Thoracic aorta (tissue), 2 donors: ENCODE measurements at places on chromosomes 13 and 19.

DNA sequence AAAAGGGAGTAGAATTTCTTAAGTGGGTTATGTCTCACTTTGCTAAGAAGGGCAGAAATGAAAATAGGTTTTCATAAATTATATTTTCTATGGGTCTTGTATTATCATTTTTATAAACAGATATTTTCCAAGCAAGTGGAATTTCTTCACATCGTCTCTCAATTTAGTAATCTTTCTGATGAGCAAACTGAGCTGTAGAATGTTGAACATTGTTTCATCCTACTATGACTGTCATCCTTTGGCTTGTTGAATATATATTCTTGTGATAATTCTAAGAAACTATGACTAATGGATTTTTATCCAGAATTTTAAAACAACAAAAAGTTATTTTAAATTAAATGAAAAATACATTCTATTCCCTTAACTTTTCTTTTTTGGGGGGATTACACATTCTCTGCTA, 313.8 kb downstream of the ENOX1 start:
- DNase-seq: no peak

DNA sequence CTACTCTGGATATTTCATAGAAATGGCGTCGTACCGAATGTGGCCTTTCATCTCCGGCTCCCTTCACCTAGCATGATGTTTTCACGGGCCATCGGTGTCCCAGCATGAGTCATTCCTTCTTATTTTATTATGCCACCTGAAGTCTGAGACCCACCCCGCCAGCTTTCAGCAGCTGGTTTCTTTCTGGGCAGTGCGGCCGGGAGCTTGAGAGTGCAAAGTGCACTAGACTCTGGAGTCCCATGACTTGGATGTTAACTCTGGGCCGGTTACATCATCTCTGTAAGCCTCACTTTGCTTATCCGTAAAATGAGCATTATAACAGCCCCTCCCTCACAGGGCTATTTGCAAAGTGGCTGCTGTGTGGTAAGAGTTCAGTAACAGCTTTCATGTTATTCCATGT, 5.8 kb upstream of the KMT5C start:
- DNase-seq: no peak

- DNase-seq: no peak
These were observed 868 bp upstream of the EGLN2 start for GRCh38 chr19:40797963-40798682.

- DNase-seq: no peak
These were observed 24.2 kb downstream of the ZFR2 start for GRCh38 chr19:3844596-3844995.

DNA sequence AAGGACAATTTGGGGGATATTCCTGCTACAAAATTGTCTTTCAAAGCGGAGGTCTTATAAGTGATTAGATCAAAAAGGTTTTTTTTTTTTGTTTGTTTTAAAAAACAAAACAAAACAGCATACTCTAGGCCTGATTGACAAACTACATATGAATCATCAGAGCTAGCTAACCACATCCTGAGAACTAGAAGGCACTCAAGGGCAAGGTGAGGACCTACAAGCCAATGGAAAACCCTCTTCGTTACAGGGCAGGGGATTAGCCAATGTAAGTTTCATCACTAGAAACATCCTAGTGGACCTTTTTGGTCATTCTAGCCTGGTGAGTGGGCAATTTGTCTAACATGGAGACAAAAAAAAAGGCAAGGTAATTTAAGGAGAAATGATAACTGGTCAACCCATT, 428.6 kb downstream of the RFC3 start:
- DNase-seq: no peak

DNA sequence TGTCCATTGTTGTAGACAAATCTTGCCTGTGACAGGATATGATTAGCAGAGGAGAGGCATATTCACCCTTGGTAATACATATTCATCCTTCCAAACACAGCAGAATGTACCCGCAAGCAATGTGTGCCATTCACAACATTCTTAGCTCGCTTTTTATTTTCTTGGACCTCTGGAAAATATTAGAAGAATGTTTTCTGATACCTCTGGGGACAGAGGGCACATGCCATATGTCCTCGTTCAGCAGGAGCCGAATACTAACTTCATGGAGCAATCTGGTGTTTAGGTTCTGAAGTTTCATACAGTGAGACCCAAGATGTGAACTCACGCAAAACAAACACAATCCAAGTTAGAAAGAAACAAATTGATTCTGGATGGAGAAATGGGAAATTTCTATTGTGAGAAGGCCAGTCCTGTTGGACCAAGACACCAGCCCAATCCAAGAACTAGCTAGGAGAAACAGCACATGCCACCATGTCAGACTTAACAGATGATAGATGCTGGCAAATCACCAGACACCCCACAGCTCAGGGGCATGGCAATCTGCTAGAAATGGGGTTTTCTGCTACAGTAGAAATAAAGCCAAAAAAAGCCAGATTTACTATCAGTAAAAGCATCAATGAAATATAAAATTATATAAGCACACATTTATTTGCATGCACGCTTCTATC, 297.4 kb downstream of the DCLK1 start:
- no peak for DNase-seq

- no peak for DNase-seq
These were observed 16.9 kb downstream of the CERS1 start for GRCh38 chr19:18878858-18879578.

GRCh38 chr19:29266603-29267002, 53.7 kb upstream of the UQCRFS1 start:
- no peak for DNase-seq

GRCh38 chr13:98526182-98526512, 50.8 kb downstream of the STK24 start:
- DNase-seq: no peak

- DNase-seq: no peak
These were observed 162.7 kb downstream of the TBC1D4 start for GRCh38 chr13:75319254-75319653.

DNA sequence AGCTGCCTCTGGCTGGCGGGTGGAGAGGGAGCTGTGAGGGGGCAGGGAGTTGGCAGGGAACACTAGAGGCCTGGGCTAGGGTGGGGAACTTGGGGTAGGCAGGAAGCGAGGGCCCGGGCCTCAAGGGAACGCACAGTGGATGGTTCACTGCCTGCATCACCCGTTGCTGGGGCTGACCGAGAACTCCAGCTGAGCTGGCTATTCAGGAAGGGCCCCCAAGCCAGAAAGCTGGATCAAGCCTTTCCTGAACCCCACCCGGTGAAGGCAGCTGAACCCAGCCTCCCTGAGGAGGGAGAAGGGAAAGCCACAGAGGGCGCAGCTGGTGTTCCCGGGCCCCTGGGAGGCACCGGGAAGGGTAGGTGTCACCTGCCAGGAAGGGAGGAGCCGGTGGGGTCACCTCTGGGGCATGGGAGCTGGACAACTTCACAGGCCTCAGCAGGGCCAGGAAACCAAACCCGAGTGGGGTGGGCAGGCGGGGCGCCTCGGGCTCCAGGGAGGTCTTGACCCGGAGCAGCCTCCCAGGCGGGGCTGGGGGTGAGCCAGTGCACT, 13.9 kb downstream of the PALM start:
- no peak for DNase-seq

DNA sequence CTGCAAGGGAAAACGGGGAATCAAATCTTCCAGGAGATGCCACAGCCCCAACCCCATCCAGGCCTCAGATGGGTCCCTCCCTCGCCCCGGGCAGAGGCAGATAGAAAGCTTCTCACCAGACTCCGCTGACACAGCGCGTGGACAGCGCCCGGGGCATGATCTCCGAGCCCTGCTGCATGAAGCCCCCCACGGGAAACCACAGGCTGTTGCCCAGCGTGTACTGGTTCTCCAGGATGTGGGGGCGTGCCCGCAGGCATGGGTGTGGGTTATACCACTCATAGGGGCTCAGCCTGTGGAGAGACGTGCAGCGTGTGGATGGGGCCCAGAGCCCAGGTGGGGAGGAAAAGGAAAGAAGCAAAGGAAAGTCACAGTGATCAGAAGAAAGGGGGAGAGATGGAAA, 27.2 kb upstream of the ATP1A3 start:
- no peak for DNase-seq

- no peak for DNase-seq
These were observed 42.0 kb upstream of the GGACT start for GRCh38 chr13:100630555-100630954.
